ENCODE measurements at places on chromosomes 6 and 20.

DNA sequence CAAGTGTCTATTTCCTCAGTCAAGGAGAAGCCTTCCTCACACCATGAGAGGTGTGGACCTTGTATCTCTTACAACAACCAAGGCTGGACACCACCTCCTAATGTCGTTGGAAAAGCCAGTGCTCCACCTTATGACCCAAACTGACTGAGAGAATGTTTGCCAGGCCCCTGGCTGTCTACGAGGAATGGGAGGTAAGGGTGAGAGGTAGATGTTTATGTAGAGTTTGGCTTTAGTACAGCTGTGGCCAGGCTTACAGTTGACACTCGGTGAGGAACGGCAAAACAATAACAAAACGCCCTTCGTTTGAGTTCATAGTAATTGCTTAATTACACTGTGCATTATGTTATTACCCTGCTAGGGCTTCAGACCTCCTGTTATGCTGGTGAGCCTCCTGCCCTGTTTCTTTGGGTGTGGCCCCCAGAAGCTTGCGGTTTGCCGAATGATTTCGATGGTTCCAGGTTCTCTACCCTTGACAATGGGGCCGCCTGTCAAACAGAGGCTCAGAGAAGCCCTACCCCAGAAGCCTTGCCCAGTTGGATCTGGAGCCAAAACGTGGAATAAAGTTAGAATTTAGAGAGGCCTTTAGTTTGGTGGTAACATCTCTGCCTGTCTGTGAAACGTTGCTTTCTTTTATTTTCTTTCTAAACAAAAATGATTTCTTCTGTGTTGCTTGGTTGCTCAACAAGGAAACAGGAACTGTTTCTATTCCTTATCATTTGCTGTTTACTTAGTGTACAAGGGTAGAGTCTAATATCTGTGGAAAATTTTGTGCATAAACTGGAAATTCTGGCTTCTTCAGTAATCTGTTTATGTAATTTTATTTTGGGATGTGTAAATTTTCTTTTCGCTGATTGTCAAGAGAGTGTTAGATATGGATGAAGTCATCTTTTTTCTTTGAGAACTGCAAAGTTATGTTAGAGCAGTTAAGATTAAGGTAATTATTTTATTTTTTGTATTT lies 60.4 kb upstream of the FOXQ1 start:
- no peak for DNase-seq

GRCh38 chr6:155455766-155456165 lies at the start of gene NOX3:
TSS of gene NOX3 (minus strand) at chr6:155455839. CDS start at chr6:155455800, 39 bp downstream.
- no peak for DNase-seq

- peak; percentile 20 for DNase-seq
Measured at GRCh38 chr6:5670811-5671561, 335.7 kb downstream of the NRN1 start.

GRCh38 chr6:141467041-141467440 lies 665.7 kb upstream of the GJE1 start:
- no peak for DNase-seq

DNA sequence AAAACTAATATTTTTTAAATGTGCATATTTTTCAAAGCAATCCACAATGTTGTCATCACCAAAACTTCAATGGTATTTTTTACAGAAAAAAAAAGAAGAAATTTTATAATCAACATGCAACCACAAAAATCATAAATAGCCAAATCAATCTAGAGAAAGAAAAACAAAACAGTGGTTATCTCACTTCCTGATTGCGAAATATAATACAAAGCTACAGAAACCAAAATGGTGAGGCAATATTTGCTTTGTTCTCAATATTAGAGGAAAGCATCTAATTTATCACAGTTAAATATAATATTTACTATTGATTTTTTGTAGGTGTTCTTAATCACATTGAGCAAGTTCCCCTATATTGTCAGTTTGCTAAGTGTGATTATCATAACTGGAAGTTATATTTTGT lies 720.7 kb upstream of the ADGRB3 start:
- DNase-seq = no peak

DNA sequence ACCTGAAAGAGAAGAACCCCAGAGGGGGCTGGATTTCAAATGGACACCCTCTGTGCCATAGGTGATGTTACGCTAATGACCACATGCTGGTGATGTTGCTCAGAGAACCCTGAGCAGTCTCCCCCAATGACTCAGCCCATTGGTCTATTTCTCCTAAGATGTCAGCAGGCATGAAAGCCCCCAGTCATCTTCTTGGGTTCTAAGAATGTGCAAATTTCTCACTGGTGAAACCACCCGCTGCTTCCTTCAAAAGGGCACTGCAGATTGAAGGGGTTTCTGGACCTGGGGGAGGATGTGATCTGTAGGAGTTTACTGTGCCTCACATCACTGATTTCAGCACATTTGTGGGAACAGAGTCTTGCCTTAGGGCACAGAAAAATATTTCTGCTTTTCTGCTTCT lies 298.4 kb upstream of the MOCS1 start:
- DNase-seq = no peak

DNA sequence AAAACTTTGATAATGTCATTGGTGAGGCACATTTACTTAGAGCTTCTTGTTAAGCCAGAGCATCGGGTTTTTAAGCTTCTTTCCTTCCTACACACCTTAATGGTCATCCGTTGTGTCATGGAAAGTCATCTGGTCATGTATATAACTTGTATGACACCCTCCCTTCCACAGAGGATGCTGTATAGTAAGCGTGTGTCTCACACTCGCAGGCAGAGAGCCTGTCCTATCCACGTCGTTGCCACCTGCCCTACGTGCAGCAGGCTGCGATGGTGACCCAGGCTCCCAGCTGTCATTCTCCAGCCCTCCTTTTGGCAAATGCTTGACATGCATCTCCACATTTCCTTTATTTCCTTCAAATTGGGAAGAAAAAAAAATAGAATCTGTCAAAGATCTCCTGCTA lies 85.6 kb downstream of the MYB start:
- DNase-seq = no peak

- DNase-seq = no peak
Measured at GRCh38 chr6:53104916-53105315, 39.7 kb downstream of the FBXO9 start.

Measured in hindlimb muscle (tissue), 1 donor.